ENCODE measurements at places on chromosomes 12 and 14. TPM values are rescaled to one million over a fixed set of nuclear protein-coding genes. Genes with fewer than 3 reads are reported as not detected.

The PKP2 gene
- 3.4 TPM for total RNA-seq

The CLEC4E gene
- not detected for total RNA-seq

The IFNG-AS1 gene
- total RNA-seq = not detected

The SERPINA1 gene
- not detected for total RNA-seq

The B4GALNT3 gene
- total RNA-seq = not detected

The OTUB2 gene
- 1.6 TPM for total RNA-seq

The MANSC4 gene
- not detected for total RNA-seq

The CAPS2 gene
- total RNA-seq = 0.57 TPM

The CCDC85C gene
- total RNA-seq = 36.3 TPM

The HCFC2 gene
- 16.4 TPM for total RNA-seq

The NKX2-1 gene
- total RNA-seq = not detected

The PPP1R1A gene
- not detected for total RNA-seq

The ADGRD1 gene
- not detected for total RNA-seq

The UBE3B gene
- 36.1 TPM for total RNA-seq

The DPY19L2 gene
- 0.29 TPM for total RNA-seq

The AQP6 gene
- not detected for total RNA-seq

The SIX4 gene
- total RNA-seq = 6.9 TPM

The ST8SIA1 gene
- under 0.01 TPM for total RNA-seq

The RFC5 gene
- total RNA-seq = 15.7 TPM

The CMKLR1 gene
- total RNA-seq = under 0.01 TPM

The GDF3 gene
- 0.96 TPM for total RNA-seq

The HRK gene
- total RNA-seq = not detected

The CCDC88C gene
- 40.3 TPM for total RNA-seq

The STON2 gene
- 3.6 TPM for total RNA-seq

The OAS2 gene
- 3.3 TPM for total RNA-seq

The SLC4A8 gene
- total RNA-seq = 2.5 TPM

The SLC17A8 gene
- total RNA-seq = not detected

The CCDC177 gene
- total RNA-seq = not detected

The WNT1 gene
- total RNA-seq = not detected

The AKAP3 gene
- 0.65 TPM for total RNA-seq

The PIWIL1 gene
- total RNA-seq = not detected

The SMIM41 gene
- 0.19 TPM for total RNA-seq

The ARHGEF40 gene
- 2.9 TPM for total RNA-seq

The ZFHX2 gene
- 0.65 TPM for total RNA-seq

The RNF212B gene
- not detected for total RNA-seq

The DNAJC22 gene
- 0.29 TPM for total RNA-seq

The HOXC5 gene
- total RNA-seq = not detected

Data from vein endothelial cell (primary cell).